ENCODE measurements at places on chromosomes 4 and X. TPM values are rescaled to one million over a fixed set of nuclear protein-coding genes. Genes with fewer than 3 reads are reported as not detected.

Gene VEGFC
- not detected for total RNA-seq

Gene HTN1
- total RNA-seq = not detected

- DNase-seq = peak; percentile 32
Measured at GRCh38 chr4:6925357-6925836, 15.8 kb downstream of the TBC1D14 start.

DNA sequence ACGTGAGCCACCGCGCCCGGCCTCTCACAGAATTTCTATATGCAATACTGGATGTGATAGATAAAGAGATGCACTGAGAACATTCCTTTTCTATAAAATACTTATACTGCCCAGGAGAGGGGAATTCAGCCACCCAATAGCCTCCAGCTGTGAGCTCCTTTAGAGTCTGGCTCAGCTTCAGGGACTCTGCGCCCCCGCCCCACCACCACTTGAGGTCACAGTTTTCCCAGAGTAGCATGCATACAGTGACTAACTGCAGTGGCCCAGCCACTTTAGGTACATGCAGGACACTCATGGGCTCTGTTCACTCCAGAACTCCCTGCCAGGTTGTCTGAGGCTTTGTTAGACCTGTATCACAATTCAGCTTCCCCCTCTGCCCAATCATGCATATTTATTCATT lies 144.4 kb upstream of the TET2 start:
- no peak for DNase-seq

DNA sequence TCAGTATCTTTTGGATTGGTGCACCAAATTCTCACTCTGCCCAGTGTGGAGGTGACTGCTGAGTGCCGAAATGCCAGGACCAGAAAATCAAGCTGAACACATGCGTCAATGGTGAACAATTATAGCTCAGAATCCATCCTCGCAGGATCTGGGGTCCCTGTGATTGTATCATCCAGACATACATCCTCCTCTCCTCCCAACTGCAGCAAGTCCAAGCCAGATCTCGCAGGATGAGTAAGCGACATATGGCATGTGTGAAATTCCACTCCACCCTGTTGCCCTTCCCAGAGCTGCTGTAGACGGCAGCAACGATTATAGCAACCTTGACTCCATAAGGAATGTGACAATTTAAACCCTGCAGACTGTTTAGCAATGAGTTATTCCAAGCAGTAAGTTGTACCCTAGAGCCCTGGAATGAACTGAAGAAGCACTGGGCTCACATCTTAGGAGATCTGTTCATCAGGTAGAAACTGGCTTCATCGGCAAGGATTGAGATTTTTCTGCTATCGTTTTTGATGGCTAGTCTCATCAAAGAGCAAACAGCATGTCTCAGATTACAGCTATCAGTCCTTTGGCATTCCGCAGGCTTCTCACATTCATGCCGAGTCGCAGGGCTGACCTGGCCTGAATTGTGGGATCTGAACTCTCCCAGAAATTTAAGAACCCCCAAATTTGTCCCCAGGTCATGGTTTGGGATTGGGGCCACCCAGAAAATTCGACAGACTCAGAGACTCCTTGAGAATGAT lies 35.5 kb upstream of the SORBS2 start:
- DNase-seq = no peak

DNA sequence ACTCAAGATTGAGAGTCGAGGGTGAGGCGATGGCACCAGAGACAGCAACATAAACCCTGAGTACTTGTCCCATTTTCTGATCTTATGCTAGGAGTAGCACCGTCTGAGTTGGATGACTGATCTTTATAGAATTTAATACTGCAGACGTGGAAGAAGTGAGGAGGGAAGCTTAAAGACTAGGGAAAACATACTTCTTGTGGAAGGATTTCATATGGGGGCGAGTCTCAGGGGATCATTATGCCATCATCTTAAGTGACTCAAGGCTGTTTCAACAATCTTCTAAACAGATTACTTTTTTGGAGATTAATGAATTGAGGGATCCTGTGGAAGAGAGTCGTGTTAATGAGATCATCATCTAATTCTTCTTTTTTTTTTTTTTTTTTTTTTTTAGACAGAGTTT lies 17.2 kb upstream of the FAT1 start:
- DNase-seq = no peak

DNA sequence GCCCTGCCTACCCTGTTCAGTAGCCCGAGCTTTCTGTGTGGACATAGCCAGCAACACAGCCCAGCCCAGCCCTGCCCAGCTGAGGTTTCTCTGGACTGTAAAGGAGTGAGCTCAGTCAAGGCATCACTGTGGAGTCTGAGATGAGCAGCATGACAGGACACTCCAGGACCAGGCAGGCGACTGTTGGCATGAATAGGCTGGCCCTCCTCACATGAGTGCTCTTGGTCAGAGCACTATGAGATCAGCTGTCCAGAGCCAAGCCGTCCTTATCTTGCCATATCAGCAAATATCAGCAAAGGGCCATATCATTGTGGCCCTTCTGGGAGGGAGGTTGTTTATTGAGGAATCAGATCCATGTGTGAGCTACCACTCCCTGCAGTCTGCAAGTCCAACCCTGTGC lies 30.9 kb downstream of the REELD1 start:
- DNase-seq = no peak

DNA sequence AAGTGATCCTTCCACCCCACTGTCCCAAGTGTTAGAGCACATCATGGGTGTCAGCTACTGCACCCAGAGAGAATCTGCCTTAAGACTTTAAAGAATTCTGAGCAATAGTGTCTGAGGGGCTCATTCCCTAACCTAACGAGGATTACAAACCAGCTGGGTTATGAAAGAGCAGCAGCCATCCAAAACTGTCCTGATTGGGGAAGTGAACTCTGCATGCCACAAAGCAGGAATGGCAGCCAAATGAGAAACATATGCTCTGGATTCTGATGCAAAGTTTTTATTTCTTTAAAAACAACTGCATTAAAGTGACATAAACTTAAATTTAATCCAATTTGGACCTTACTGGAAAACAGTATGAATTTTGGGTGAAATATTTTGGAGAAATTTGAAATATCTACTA lies 103.2 kb downstream of the ANXA3 start:
- DNase-seq = no peak

GRCh38 chrX:74325130-74326059 lies 21.4 kb downstream of the ZCCHC13 start:
- DNase-seq = no peak

DNA sequence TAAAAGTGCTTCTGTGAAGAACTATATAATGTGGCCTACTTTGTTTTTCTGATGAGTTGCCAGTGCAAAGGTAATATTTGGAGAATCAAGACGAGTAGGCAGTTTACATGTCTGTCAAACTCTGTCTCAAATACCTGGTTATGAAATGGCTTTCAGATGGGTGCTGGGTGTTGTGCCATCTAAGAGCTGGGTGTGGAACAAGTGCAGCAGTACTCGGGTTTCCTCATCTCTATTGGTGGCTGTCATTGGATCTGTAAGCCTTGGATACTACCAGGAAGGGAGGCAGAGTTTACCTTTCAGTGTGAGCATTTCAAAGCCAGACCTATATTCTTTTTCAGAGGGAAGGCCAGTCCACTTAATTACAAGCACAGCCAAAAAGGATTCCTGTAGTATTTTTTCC lies 37.2 kb downstream of the MTM1 start:
- DNase-seq = no peak

All from activated CD4-positive, alpha-beta memory T cell treated with anti-CD3 and anti-CD28 coated beads, Interleukin-2, amount 10 ng/mL, durations not matched to agents 7 days and 5 days (primary cell).